Memory B cell (primary cell): ENCODE measurements at places on chromosomes 7 and 10.

GRCh38 chr7:16397501-16398145 is 23.7 kb downstream of the CRPPA start:
- DNase-seq: no peak
- H3K4me1 ChIP-seq: no peaks in the 10 kb centered on the region
- no peak overlapping the region for H3K4me3 ChIP-seq
- H3K27ac ChIP-seq: no peak overlapping the region

GRCh38 chr10:104374591-104374990 is 21.0 kb downstream of the CFAP58 start:
- H3K27me3 ChIP-seq: peaks cover 2% of the 10 kb centered on the region
- no peak for DNase-seq
- H3K36me3 ChIP-seq: peaks cover 2% of the 10 kb centered on the region
- no peak overlapping the region for H3K27ac ChIP-seq
- no peak overlapping the region for H3K4me3 ChIP-seq

GRCh38 chr10:17383801-17384555 is 70.4 kb downstream of the ST8SIA6 start:
- H3K36me3 ChIP-seq: no peaks in the 10 kb centered on the region
- peaks cover 5% of the 10 kb centered on the region for H3K27me3 ChIP-seq
- H3K4me1 ChIP-seq: peaks cover 2% of the 10 kb centered on the region
- no peak overlapping the region for H3K4me3 ChIP-seq
- no peak for DNase-seq

DNA sequence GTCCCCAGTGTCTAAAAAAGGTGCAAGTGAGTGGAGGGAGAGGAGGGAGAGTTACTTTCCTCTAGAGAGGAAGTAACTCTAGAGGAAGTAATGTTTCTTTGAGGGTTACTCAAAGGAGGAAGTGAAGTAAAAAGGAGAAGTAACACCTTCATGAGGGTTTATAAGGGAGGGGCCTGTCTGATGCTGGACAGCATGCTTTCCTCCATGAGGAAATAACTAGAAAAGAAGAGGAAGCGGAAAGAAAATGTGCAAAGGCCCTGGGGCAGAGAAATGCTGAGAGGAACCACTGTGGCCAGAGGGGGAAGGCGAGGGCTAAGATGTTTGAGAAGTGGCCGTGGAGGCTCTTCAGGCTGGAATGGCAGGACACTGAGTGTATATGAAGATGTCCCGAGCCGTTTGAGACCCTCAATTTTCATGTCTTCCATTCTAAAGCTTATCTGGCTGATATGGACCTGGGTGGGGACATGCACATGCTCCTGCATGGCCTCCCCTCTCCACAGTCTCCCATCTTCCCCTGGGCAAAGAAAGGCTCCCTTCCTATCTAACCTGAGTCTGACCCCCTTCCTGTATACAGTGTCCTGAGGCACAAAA is 3.4 kb upstream of the SLC18A2 start:
- no peak overlapping the region for H3K4me3 ChIP-seq
- no peak for DNase-seq
- no peaks in the 10 kb centered on the region for H3K36me3 ChIP-seq
- peaks cover 5% of the 10 kb centered on the region for H3K4me1 ChIP-seq
- no peak overlapping the region for H3K27ac ChIP-seq

DNA sequence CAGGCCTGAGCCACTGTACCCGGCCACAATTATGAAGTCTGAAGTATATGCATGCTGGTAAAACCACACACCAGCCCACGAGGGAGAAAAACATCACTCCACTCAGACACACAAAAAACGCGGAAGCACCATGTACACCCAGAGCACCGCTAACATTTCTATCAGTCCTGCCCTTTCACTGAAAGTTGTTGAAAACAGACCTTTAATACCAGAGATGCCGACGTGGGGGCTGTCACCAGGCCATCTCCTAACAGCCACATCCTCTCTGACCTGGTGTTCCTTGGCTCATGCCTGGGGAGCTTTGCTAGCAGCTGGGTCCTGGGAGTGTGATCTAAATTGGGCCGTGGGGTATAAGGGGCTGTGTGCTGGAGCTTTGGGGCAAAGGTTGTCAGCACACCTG is 49.8 kb downstream of the BAIAP2L1 start:
- no peaks in the 10 kb centered on the region for H3K36me3 ChIP-seq
- H3K27ac ChIP-seq: no peak overlapping the region
- H3K4me1 ChIP-seq: peaks cover 4% of the 10 kb centered on the region
- H3K27me3 ChIP-seq: peaks cover 18% of the 10 kb centered on the region
- H3K4me3 ChIP-seq: no peak overlapping the region
- DNase-seq: no peak

- no peak overlapping the region for H3K4me3 ChIP-seq
- no peaks in the 10 kb centered on the region for H3K36me3 ChIP-seq
- no peaks in the 10 kb centered on the region for H3K4me1 ChIP-seq
- peaks cover 4% of the 10 kb centered on the region for H3K27me3 ChIP-seq
- no peak for DNase-seq
- H3K27ac ChIP-seq: no peak overlapping the region
Observed at GRCh38 chr10:89523274-89523673, 12.1 kb downstream of the SLC16A12 start.

DNA sequence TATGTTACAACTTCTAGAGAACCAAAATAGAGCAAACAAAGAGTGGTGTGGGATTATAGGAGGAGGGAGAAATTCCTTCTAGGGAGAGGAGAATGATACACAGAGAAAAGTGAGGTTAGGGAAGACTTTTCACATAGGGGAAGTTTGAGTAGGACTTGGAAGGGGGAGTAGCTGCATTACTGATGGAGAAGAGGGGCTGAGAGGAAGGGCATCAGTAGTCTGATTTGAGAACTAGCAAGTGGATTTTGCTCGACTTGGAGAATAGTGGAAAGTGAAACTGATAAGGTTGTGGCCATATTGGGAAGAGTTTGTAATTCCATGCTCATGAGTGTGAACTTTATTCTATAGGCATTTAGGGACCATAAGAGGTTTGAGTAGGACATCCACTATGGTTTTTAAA is 6.1 kb downstream of the NRF1 start:
- peaks cover 39% of the 10 kb centered on the region for H3K4me1 ChIP-seq
- H3K4me3 ChIP-seq: no peak overlapping the region
- no peaks in the 10 kb centered on the region for H3K27me3 ChIP-seq
- no peak for DNase-seq

- H3K27ac ChIP-seq: no peak overlapping the region
- no peaks in the 10 kb centered on the region for H3K27me3 ChIP-seq
- H3K36me3 ChIP-seq: no peaks in the 10 kb centered on the region
- H3K4me3 ChIP-seq: no peak overlapping the region
Observed at GRCh38 chr7:53988376-53988775, 553.8 kb upstream of the VSTM2A start.

- H3K27ac ChIP-seq: no peak overlapping the region
- H3K36me3 ChIP-seq: no peaks in the 10 kb centered on the region
- H3K27me3 ChIP-seq: peaks cover 23% of the 10 kb centered on the region
- H3K4me1 ChIP-seq: no peaks in the 10 kb centered on the region
Observed at GRCh38 chr7:318878-319661, 29.1 kb downstream of the FOXL3 start.

DNA sequence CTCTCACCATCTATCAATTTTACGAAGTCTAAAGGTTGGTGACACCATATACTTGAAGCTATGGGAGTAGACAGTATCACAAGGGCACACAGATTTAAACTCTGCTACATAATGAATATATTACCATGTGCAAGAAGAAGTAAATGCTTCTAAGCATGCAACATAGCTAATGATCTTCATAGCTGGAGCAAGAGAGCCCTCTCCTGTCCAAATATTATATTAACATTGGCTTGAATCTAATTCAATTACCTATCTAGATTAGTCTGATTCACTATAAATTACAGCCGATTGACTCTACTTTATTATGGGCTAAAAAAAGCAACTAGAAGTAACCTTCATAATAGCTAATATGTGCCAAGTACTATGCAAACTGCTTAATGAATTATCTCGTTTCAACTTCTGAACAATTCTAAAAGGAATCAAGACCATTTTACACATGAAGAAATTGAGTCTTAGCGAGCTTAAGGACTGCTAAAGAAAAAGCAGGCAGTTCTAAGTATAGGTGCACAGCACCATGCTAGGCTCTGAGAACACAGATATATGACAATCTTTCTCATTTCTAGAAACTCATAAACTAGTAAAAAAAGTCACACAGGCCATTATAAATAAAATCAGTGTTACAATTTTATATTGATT is 21.9 kb downstream of the FRA10AC1 start:
- H3K27ac ChIP-seq: no peak overlapping the region
- no peak overlapping the region for H3K4me3 ChIP-seq
- H3K4me1 ChIP-seq: no peaks in the 10 kb centered on the region
- no peaks in the 10 kb centered on the region for H3K27me3 ChIP-seq

DNA sequence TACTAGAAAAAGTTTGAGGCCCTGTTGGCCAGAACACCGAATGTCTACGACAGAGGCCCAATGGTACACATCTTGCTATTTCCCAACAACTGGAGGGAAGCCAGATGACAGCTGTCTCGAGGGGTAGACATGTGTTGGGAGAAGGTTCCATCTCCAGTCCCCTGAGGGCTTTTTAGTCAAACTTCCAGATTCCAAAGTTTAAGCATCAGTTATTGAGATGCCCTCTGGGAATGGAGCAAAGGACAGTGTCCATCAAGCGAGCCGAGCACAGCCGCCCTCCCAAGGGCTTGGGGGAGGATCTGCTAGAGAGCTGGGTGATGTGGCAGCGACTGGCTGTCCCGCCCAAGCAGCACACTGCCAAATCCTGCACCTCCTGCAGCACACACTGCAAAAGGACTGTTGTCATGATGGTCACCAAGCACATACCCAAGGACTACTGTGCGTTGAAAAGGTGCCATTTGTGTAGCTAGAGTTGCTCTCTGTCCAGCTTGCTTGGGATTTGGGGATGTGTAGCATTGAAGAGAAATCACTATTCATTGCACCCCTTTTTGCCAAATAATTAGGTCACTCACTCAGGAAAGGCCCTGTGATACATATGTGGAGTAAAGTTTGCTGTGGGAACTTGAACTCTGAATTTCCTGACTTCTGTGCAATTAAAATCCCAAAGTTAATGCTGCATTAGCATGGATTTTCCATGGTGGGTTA is 164.6 kb downstream of the TRIL start:
- H3K27me3 ChIP-seq: peaks cover 4% of the 10 kb centered on the region
- H3K4me1 ChIP-seq: peaks cover 2% of the 10 kb centered on the region
- no peak overlapping the region for H3K27ac ChIP-seq

- no peaks in the 10 kb centered on the region for H3K4me1 ChIP-seq
- no peaks in the 10 kb centered on the region for H3K36me3 ChIP-seq
- H3K27ac ChIP-seq: no peak overlapping the region
- no peak for DNase-seq
- H3K27me3 ChIP-seq: no peaks in the 10 kb centered on the region
Observed at GRCh38 chr10:126940670-126941310, 35.6 kb downstream of the DOCK1 start.
